ENCODE measurements at places on chromosomes 13 and 19.

DNA sequence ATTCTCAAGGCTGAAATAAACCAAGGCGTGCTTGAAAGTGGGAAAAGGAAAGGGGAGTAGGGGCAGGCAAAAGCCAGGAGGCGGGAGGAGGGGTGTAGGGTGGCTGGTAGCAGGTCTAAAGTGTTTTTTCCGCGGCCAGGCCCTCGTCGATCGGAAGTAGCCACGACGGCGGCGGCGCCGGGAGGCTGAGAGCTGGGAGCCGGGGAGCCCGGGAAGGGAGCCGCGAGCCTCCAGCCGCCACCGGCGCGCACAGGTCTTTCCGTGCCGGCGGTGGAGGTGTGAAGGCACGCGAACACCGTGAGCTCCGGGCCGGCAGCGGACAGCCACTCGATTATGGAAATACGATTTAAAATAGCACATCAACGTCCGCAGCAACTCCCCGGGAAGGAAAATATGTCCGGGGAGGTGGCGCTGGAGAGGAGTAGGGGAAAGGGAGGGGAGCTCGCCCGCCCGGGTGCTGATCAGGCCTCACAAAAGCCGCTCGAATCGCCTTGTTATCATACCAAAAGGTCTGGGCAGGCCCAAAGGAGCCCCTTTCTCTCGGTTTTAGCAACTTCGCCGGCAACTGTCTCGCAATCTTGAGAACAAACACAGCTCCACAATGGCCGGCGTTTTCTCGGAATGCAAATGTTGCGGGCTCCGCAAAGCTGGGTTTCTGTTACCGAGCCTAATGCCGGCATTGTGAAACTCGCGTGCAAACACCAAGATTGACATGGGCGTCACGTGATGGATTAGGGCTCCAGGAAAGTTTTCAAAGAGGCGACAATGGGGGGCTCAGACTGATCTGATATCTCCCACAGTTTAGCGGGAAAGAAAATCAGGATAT is 2.9 kb upstream of the PCDH8 start:
- DNase-seq = no peak

- DNase-seq = no peak
Measured at GRCh38 chr19:50204811-50205675, 1.6 kb downstream of the MYH14 start.

DNA sequence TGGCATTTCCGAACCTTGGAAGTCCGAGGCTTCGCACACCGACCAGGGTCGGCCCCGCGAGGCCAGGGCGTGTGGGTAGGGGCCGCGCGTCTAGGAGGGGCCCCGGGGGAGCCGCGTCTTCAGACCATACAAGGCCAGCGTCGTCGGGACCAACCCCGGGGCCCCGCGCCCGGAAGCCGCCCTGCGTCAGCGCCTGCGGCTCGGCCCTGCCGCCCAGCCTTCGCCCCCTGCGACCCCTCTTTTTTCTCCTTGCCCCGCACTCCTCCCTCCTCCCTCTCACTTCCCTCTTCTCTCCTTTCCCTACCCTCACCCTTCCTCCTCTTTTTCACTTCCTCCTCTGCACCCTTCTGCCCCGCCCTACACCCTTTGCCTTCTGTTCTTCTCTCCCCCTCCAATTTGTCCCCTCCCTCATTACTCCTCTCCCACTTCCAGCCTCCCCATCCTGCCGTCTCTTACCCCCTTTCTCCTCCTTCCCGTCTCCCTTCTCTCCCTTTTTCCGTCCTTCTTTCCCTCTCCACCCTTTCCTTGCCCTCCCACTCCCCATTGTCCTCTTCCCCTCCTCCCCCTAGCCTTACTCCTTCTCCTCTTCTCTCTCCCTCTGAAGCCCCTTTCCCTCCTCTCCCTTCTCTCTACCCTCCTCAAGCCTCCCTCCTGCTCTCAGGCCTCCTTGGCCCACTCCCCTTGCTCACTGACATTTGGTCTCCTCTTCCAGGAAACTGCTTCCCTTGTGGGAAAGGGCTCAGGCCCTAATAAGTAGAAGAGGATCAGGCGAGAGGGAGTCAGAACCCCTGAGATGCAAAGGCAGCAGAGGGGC is 2.2 kb upstream of the PLEKHG2 start:
- DNase-seq = peak; percentile 66

DNA sequence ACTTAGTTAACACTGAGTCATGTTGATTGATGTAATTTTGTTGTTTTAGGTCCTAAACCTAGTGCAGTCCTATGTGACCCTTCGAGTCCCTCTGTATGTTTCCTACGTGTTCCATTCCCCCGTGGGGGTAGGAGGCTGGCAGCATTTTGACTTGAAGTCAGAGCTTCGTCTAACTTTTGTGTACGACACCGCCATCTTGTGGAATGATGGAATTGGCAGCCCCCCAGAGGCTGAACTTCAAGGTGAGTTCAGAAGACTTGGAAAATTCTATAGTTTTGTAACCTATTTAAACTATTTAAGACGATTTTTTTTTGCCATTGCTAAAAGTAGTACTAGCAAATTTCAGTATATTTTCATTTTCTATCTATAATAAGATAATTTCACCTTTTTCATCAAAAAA is 117.9 kb downstream of the STOML3 start:
- DNase-seq = no peak

GRCh38 chr13:90185734-90186133 is 1161.8 kb upstream of the MIR17HG start:
- DNase-seq = no peak

DNA sequence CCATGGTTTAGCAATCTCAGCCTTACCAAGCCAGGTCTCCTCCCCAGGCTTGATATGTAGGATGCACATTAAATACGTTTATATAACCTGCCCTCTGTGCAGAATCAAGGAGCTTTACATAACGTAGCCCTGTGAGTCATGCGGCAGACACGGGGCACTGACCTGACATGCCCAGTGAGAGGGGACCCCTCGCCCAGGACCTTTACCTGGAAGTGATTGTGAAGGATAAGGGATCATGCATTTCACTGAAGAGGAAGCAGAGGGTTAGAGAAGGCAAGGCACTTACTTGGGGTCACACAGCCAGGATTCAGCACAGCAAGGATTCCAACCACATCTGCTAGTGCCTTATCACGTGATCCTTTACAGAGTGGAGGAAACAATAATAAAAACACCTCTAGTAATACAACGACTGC is 18.9 kb upstream of the FOSB start:
- DNase-seq = no peak

GRCh38 chr13:66074018-66074615 is 1156.0 kb downstream of the PCDH9 start:
- DNase-seq = no peak

DNA sequence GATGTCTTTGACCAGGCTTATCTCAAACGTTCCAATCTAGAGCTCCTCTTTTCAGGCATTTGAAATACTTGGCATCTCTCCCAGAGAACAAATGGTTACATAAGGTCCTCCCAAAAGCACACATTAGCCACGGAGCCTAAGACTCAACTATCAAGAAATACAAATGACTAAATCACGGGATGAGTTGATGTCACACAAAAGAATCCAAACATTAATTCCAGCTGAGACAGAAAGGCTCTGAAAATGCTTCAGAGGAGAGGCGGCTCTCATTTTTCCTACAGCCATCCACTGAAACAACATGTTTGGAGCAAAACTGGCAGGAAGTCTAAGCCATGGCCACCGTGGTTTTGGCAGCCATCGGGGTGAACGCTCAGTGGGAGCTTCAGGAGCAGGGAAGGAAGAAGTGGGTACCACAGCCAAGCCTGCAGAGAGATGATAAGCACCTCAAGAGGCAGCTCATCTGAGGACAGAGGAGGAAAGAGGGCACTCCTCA is 122.5 kb downstream of the STK24 start:
- DNase-seq = no peak

GRCh38 chr19:38049105-38049649 is 142.2 kb downstream of the SIPA1L3 start:
- DNase-seq = peak; percentile 17

DNA sequence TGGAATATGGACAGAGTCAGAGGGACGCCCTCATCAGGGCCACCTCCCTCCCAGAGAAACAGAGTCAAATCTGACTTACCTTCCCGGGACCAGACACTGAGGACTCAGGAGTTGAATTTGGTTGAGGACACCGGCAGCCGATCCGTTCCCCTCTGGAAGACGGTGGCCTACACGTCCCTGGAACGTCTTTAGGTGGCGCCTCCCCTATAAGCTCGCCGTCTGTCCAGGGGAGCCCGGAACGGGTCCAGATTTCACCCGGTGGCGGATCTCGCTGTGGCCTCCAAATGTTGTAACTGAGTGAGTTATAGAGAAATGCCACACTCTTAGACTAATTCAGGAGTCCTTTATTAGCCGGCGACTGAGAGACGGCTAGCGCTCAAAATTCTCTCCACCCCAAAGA is 9.0 kb downstream of the TNFSF14 start:
- no peak for DNase-seq

DNA sequence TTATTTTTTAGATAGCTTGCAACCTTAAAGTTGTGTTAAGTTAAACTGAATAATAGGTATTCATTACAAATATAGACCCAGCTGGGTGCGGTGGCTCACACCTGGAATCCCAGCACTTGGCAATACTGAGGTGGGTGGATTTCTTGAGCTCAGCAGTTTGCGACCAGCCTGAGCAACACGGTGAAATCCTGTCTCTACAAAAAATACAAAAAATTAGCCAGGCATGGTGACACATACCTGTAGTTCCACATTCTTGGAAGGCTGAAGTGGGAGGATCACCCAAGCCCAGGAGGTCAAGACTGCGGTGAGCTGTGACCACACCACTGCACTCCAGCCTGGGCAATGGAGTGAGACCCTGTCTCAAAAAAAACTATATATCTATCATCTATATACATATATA is 386.5 kb downstream of the PCDH17 start:
- no peak for DNase-seq

DNA sequence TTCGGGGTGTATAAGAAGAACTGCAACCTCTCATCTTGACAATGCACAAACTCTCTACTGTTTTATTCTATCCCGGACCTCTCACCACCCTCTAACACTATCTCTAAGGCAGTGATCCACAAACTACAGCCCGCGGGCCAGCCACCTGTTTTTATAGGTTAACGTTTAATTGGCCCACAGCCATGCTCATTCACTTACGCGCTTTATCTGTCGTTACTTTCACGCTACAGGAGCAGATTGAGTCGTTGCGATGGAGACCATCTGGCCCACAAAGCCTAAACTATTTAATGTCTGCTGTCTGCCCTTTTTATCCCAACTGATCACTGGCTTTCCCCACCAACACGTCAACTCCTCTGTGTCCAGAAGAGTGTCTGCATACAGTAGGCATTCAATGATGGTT is 158.9 kb downstream of the CACNA1A start:
- no peak for DNase-seq

DNA sequence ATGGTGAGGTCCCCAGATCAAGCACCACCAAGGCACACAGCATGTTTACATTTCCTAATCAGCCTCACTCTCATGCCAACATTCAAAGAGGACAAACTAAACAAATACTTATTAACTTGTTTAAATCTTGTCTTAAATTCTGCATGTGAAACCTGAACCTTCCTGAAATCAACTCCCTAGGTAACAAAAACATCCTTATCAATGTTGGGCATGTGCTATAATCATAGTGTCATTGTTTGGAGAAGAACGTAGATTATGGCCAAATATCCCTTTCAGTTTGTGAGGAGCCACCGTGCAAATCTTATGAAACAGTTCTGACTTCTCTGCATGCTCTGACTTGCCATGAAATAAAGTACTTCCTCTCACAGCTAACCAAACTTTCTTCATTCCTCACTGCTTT is 123.8 kb downstream of the NDFIP2 start:
- DNase-seq = no peak

DNA sequence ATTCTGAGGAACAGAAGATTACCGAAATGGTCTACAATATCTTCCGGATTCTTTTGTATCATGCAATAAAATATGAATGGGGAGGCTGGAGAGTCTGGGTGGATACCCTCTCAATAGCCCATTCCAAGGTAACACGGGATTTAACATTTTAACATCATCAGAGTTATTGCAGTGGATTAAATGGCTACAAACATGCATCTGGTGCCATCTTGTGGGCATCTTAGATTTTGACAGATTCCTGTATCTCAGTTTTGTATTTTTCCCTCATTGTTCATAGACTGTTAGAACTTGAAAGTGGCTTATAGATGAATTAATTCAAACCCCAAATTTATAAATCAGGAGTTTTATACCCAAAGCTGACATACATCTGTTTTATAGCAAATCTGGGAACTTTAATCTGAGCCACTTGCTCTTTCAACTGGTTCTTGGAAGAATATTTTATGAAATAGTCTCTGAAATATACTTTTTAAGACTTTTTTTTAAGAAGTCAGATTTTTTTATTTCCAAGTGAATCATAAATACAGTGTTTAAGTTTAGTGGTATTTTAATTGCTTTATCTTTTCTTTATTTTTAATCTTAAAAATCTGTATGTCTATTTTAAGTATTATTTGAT is 215.2 kb downstream of the NBEA start:
- no peak for DNase-seq

DNA sequence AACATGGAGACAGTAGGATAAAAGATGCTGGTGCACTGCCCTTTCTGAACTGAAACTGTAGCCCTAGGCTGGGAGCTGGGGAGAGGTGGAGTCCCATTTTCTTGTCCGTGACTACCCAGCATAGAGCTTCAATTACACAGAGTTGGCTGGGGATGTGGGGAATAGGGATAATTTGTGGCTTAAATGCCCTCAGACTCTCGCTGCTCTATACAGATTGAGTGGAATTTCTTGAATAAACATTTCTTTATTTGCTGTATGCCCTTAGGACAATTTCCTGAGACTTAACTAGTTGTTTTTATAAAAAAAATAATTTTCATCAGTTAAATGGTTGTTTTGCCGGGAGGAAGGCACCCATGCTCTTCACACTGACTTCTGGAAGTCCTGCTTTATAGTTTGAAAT is 7.2 kb downstream of the IGFL2 start:
- no peak for DNase-seq

DNA sequence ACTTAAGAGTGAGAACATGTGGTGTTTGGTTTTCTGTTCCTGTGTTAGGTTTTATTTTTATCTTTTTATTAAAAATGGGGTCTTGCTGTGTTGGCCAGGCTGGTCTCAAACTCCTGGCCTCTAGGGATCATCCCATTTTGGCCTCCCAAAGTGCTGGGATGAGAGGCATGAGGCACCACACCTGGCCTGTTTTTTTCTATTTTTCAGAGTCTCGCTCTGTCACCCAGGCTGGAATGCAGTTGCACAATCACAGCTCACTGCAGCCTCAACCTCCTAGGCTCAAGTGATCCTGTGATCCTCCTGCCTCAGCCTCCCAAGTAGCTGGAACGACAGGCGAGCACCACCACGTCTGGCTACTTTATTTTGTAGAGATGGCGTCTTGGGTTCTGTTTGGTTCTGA is 7.6 kb downstream of the ZNF574 start:
- no peak for DNase-seq

DNA sequence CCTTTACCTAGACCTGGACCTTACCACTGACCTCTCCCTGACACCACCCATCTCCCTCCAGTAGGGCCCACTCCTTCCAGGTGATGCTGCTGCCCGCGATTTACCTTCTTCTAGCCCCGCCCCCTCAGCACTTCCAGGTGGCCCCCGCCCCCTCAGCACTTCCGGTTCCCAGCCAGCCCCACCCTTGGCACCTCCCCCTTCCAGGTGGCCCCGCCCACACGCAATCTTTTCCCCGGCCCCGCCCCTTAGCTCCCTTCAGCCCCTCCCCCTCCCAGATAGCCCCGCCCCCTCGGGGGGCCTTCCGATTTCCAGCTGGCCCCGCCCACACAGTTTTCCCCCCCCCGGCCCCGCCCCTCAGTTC is 586 bp downstream of the LIG1 start:
- peak; percentile 87 for DNase-seq

Measured in stimulated activated CD4-positive, alpha-beta T cell treated with anti-CD3 and anti-CD28 coated beads, Interleukin-1b, Interleukin-23, amount 100 ng/mL, for 1 hour (primary cell).